DMS53 (cell line): ENCODE measurements at places on chromosomes 2 and 18.

DNA sequence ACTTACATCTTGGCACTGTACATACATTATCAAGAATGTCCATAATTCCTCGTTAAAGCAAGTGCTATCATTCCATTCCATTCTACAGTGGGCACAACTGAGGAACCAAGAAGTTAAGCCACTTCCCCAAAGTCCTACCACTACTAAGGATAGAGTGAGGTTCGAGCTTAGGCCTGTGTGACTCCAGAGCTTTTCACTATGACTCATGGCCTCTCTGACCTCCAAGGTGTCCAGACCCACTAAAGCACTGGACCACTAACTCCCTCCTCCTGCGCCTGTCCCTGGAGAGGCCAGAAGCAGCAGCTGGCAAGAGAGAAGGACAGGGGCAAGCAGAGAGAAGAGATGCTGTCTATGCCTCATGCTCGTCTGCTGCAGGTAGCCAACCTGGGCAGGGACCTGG is 117.0 kb downstream of the ZBTB7C start:
- no peak for DNase-seq

DNA sequence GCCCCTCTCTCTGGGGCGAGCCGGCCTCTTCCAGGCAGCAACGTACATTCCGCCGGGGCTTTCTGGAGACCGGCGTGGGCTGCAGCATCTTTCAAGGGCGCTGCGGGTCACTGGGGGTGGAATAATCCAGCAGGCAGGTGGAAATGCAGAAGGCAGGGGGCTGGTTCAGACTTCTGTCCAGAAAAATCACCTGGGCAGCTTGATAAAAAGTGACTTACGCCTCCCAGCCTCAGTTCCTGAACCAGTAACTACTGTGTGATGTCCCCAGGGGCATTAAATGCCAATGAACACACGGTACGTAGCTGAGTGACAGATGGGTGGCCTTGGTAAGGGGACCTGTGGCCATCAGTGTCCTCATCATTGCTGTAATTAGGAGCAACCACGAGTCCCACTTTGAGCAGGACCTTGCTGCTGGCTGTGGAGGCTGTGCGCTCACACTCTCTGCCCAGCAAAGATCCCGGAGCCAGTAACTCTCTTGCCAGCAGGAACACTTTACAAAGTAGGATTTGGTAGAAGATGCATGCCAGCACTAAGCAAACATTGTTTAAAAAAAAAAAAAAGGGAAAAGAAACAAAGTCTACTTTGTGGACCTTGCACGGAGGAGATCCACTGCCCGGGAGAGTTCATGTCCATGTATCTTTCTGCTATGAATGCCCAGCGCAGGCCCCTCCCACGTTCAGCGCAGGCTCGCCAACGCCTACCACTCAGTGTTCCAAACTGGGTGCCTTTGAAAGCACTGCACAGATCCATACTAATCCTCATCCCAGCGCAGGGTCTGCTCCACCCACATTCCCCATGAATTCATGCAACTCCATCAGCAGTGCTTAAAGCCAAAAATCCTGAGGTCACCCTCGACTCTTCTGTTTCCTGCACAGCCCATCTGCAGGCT is 177.3 kb downstream of the HDAC4 start:
- no peak for DNase-seq

DNA sequence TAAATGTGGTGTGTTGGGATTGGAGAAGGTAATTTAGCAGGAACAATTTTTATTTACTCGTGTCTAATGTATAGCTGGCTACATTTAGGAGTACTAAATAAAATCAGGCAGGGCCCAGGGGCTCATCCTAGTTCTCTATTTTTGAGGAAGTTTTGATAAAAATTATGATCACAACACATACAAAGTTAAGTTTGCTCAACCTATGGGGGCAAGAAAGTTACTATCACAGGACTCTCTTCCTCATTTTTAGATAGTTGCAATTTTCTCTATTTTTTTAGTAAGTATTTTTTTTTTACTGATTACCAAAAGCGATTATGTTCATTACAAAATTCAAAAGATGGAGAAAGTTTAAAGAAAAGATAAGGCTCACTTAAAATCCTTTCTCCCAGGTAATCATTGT is 60.0 kb upstream of the RPE start:
- no peak for DNase-seq

- peak; percentile 85 for DNase-seq
These were observed 654 bp upstream of the ASB1 start for GRCh38 chr2:238425979-238426567.

GRCh38 chr18:27478459-27478858 is 293.4 kb upstream of the CHST9 start:
- DNase-seq: no peak

DNA sequence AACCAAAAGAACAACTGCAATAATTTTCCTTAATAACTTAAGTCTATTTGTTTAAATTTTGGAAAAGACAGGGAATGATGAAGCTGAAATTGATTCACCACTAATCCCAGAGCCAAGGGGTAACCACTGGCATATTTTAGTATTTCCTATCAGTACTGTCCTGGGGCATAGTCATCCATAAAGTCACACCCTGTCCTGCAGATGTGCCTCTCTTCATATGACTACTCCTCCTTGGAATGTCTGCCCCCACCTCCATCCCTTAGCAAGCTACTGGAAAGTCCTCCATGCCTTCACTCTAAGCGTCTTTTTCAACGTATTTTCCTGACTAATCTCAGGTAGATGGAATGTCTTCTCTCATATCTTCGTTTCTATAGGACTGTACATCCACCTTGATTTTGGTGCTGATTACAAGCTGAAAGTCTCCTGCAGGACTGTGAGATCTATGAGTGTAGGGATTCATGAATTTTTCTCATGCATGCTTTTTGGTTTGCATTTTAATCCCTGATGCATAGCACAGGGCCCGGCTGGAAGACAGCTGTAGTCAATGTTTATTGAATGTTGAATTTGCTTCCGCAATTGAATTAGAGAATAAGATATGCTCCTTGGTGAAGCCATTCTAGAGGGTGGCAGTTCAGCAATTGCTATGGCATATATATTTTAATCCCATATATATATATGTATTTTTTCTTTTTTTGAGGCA is 85.6 kb downstream of the MOGAT1 start:
- no peak for DNase-seq

DNA sequence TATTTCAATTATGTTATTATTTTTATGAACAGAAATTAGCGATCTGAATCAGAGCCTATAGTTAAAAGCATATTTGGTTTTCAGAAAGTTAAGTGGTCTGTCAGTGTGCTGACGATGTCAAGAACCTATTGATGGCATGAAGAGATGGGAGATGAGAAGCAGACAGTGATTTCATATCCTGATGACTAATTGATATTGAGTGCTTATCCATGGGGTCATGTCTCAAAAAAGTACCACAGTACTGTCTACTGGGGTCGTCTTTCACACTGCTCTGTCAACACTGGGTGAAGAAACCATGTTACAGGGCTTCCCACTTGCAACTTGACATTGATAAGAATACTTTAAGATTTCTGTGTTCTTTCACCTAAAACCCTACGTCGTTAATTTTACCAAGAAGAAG is 297.1 kb downstream of the AFF3 start:
- no peak for DNase-seq

DNA sequence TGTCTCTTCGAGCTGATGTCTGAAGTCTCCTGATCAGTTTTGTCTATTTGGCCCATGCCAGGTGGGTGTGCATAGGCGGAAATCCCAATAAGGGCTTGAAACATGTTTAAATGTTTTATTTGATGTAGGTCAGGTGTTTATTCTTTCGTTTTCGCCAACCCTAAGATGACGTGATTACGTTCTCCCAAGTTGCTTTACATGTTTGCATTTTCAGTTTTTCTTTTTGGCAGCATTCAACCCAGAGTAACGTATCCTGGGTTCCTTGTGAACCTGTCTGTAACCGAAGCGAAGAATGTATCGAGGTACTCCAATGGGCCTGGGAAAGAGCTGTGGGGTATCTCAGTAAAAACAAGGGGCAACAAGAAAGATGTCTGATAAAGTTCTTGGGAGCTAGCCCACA is 3.1 kb downstream of the ALPK2 start:
- DNase-seq: no peak

GRCh38 chr18:8623549-8624106 is 14.4 kb downstream of the RAB12 start:
- peak; percentile 42 for DNase-seq

DNA sequence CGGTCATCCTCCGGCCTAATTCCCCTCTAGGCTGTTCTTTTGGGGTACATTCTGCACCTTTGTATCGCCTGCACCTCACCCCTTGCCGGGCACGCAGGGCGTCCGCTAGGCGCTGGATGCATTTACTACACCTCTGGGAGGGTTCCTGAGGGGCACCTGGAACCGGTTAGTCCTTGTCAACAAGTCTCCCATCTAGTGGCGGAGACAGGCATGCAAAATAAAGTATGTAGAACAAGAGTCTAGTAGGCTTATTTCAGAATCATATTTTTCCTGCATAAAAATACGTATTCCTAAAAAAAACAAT is 705 bp upstream of the TEX261 start:
- DNase-seq: peak; percentile 88

GRCh38 chr2:234320066-234320465 is 176.8 kb downstream of the ARL4C start:
- no peak for DNase-seq

- no peak for DNase-seq
These were observed 211.5 kb downstream of the RAD51AP2 start for GRCh38 chr2:17306706-17307105.

DNA sequence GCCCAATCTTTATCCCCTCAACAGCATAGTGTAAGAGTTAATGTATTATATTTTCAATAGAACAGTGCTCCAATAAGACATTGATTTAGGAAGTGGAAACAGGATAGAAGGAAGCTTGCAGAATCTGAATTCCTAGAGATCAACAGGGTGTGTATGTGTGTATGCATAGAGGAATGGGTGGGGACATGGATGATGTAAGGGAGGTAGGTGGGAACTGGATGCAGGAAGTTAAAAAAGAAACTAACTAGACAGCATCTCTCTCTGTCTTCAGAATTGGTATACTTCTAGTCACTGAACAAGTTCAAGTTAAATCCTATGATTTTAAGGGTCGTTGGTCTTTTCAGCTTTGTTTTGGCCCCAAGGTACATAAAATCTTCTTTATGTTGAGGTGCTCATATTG is 196.6 kb downstream of the PMAIP1 start:
- DNase-seq: peak; percentile 27

GRCh38 chr18:31990823-31991222 is 27.8 kb upstream of the RNF125 start:
- no peak for DNase-seq

DNA sequence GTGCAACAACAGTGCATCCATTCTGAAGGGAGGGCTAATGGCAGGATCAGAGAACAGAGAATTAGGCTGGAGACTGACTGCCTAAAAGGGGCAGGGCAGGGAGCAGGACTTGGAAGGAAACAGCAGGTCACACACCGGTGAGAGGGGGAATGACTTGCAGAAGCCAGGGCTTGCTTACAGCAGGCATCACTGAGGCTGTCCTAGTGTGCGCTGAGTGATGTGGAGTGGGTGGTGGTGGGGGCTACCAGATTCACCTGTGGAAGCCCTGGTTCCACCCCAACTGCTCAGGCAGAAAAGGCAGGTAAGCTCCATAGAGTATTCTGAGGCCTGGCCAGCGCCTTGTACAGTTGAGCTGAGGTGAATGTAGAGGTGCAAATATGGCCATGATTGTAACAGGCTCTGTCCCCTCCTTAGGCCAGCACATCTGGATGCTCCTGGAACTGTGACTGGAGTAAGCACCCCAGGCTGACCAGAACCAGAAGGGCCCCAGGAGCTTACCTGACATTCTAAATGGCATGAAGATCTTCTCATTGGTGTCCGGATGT is 49.4 kb downstream of the SFXN5 start:
- DNase-seq: no peak

GRCh38 chr2:122100756-122101155 is 345.3 kb downstream of the TSN start:
- DNase-seq: no peak

DNA sequence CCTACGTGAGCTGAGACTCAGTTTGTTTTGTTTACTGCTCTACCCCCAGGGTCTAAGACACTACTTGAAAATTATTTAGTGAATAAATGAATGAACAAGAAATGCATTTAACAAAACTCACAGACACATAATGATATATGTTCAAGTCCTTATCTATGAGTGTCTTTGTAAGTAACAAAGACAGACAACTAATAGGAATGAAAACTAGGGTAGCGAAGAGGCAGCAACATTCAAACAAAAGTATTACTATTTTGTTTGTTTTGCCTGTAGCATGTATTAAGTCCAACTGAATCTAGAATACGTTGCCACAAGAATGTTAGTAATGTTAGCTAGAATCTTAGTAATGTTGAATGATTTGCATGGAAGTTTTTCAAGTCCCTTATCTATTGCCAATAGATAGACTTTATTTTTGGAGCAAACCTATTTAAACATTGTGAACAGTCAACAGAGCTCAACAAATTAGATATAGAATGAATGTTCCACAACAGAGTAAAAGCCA is 144.8 kb upstream of the VWC2L start:
- no peak for DNase-seq

- DNase-seq: no peak
These were observed 147.2 kb upstream of the FAM98A start for GRCh38 chr2:33746208-33746800.

- no peak for DNase-seq
These were observed 877 bp upstream of the BCL2L11 start for GRCh38 chr2:111119822-111120252.

DNA sequence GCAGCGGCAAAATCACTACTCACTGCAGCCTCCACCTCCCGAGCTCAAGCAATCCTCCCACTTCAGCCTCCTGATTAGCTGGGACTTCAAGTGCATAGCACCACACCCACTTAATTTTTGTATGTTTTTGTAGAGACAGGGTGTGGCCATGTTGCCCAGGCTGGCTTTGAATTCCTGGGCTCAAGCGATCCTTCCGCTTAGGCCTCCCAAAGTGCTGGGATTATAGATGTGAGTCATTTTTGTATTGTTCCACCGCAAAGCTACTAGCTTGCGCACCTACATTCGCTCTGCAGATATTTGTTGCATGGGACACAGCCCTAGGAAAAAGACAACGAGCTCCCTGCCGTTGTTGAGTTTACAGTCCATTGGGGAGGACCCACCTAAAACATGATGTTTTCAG is 173.5 kb upstream of the AGAP1 start:
- no peak for DNase-seq

- DNase-seq: no peak
These were observed 103.6 kb downstream of the KYNU start for GRCh38 chr2:142981069-142981378.

DNA sequence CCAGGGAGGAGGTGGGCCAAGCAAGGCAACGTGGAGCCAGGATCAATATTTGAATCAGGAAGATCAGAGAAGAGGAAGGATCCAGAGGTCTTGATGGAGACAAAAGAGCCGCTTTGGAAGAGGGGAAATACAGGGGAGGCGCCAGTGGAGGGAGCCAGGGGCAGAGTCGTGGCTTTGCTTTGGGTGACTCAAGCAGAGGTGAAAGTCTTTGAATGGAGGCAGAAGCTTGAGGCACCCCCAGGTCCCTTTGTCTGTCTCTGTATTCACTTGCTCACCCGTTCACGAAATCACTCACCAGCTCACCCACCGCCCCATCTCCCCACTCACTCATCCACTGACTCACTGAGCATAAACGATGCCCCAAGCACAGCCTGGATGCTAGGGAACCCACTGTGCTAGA is 134.1 kb downstream of the ACOXL start:
- no peak for DNase-seq

- no peak for DNase-seq
These were observed 369.9 kb downstream of the CLIP4 start for GRCh38 chr2:29485117-29485516.
